ENCODE measurements at places on chromosomes 4 and X. TPM values are rescaled to one million over a fixed set of nuclear protein-coding genes. Genes with fewer than 3 reads are reported as not detected.

Gene SMARCA1
- total RNA-seq: 36.3 TPM

Gene MAGEA11
- total RNA-seq: not detected

Gene TECRL
- total RNA-seq: not detected

Gene SYP
- total RNA-seq: 8.0 TPM

Gene USP17L20
- not detected for total RNA-seq

Gene EFHC2
- 2.5 TPM for total RNA-seq

Gene PABPC1L2B
- total RNA-seq: not detected

Gene PWWP3B
- total RNA-seq: 11.4 TPM

Gene GUCY1B1
- 8.6 TPM for total RNA-seq

Gene CACNA1F
- total RNA-seq: under 0.01 TPM

Gene OTC
- 0.87 TPM for total RNA-seq

Gene DCAF12L2
- 1.7 TPM for total RNA-seq

Gene KLHL4
- 0.78 TPM for total RNA-seq

Gene ZNF157
- 0.78 TPM for total RNA-seq

Gene PDZD4
- total RNA-seq: 19.9 TPM

Gene KIAA1210
- not detected for total RNA-seq

Gene ETDA
- not detected for total RNA-seq

Gene PPP1R2C
- not detected for total RNA-seq

Gene LNX1
- 12.6 TPM for total RNA-seq

Gene REELD1
- total RNA-seq: 0.20 TPM

Gene PPP3CA
- total RNA-seq: 45.1 TPM

Gene UNC5C
- 4.2 TPM for total RNA-seq

Gene RHOXF2
- not detected for total RNA-seq

Gene MFAP3L
- total RNA-seq: 15.3 TPM

Gene UGT2B17
- total RNA-seq: not detected

Gene MMRN1
- 32.0 TPM for total RNA-seq

Gene SRPK3
- 1.9 TPM for total RNA-seq

Gene AR
- 23.5 TPM for total RNA-seq

Gene MAGEA2
- not detected for total RNA-seq

Gene CRMP1
- 0.30 TPM for total RNA-seq

Gene DCAF4L1
- total RNA-seq: not detected

Gene GAGE12J
- not detected for total RNA-seq

Gene SMAD1
- total RNA-seq: 48.6 TPM

Gene FGFBP1
- not detected for total RNA-seq

Gene PHKA1
- total RNA-seq: 3.7 TPM

Gene PORCN
- 18.1 TPM for total RNA-seq

Gene GASK1B
- 63.4 TPM for total RNA-seq

Gene FHDC1
- total RNA-seq: 5.0 TPM

Gene SULT1E1
- total RNA-seq: not detected

Gene MAGEE2
- 0.39 TPM for total RNA-seq

Gene NLGN3
- 10.4 TPM for total RNA-seq

Gene GPC3
- 60.5 TPM for total RNA-seq

Gene SHROOM3
- 28.0 TPM for total RNA-seq

Gene TCEAL4
- 193 TPM for total RNA-seq

Gene ART3
- total RNA-seq: 2.9 TPM

Gene BST1
- 7.3 TPM for total RNA-seq

Gene ZNF630
- 5.3 TPM for total RNA-seq

Gene RASL11B
- total RNA-seq: 8.1 TPM

Gene PCDH19
- 8.8 TPM for total RNA-seq
